Left ventricle myocardium inferior (tissue), 1 donor: ENCODE measurements at places on chromosomes 2 and 18. TPM values are rescaled to one million over a fixed set of nuclear protein-coding genes. Genes with fewer than 3 reads are reported as not detected.

The RPRM gene
- not detected for total RNA-seq

The TSPYL6 gene
- total RNA-seq: 0.08 TPM

The DLX1 gene
- not detected for total RNA-seq

The EMILIN2 gene
- 12.4 TPM for total RNA-seq

The CGREF1 gene
- total RNA-seq: 0.80 TPM

The BCL11A gene
- total RNA-seq: 27.1 TPM

The TMEM178A gene
- 3.6 TPM for total RNA-seq

The EPAS1 gene
- total RNA-seq: 205 TPM

The GCG gene
- total RNA-seq: not detected

The GULP1 gene
- total RNA-seq: 5.7 TPM

The CYS1 gene
- total RNA-seq: 3.3 TPM

The C2orf49 gene
- total RNA-seq: 22.7 TPM

The CD8B2 gene
- total RNA-seq: not detected

The RFTN2 gene
- 5.6 TPM for total RNA-seq

The OTX1 gene
- total RNA-seq: not detected

The ERMN gene
- not detected for total RNA-seq

The TLX2 gene
- total RNA-seq: not detected

The GKN1 gene
- not detected for total RNA-seq

The SS18 gene
- total RNA-seq: 31.0 TPM

The CHAC2 gene
- 3.8 TPM for total RNA-seq

The STK39 gene
- 23.2 TPM for total RNA-seq
